ENCODE measurements at places on chromosomes 6 and 20. TPM values are rescaled to one million over a fixed set of nuclear protein-coding genes. Genes with fewer than 3 reads are reported as not detected.

Gene TP53TG5
- total RNA-seq = not detected

DNA sequence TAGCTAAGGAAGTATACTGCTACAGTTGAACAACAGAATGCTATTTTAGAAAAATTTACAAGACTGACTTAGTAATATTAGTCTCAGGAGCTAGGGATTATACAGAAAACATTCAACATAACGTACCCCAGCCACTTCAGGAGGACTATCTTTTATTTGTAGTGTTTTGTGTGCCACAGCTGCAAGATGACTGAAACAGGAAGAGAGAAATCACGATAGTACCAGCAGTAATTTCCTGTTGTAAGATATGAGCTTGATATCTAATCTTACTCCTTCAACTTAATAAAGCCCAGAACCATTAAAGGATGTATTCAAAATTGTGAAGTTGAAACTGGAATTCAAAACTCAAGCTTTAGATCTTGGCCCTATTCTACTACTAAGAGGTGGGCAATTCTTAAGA lies 42.1 kb downstream of the SLC35A1 start:
- DNase-seq = no peak

DNA sequence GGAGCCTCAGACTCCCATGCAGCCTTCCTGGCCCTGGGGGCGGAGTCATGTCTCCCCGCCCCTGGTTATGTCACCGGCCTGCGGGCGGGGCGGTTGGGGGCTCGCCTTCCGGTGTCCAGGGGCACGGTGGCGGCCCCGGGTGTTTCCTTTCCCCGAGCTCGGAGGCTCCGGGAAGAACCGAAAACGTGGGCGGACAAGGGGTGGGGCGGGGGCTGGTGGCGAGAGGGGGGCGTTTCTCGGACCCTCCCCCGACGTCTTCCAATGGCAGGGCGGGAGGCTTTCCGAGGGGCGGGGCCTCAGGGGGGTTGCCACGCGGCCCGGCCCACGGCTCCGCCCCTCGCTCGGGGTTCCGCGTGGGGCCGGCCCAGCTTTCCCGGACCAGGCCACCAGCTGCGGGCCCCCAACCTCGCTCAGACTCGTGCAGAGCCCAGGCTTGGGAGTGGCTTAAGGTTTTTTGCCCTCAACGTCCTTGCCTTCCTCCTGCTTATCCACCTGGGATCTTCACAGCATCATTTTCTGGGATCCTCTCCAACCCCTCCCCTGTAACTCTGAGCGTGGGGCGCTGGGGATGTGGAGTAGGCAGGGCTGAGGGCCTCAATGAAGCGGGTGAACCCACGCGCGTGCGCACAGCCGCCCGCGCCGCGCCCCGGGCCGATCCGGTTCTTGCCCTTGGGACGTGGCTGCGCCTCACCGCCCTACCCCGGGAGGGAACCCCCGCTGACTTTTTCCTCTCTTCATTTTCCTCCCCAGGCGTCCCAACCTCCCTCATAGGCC lies 2.1 kb upstream of the NRN1 start:
- peak; percentile 69 for DNase-seq

Gene ELOVL2
- total RNA-seq = 13.8 TPM

DNA sequence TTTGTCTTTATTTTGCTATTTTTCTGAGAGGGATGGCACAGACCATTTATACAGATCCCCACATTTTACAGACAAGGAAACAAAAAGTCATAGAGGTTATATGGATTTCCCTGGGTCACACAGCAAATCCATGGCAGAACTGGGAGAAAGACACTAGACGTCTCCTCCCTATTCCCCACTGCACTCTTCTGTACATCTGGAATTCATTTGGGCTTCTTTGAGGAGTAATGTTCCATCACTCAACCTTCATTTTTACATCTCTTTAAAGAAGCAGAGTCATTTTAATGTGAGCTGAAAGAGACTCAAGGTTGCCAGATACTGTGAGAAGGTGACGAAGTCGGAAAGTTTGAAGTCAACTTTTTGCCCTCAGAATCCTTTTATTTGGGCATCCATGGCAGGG lies 207.3 kb downstream of the OTOR start:
- no peak for DNase-seq

Gene OPRM1
- total RNA-seq = not detected

DNA sequence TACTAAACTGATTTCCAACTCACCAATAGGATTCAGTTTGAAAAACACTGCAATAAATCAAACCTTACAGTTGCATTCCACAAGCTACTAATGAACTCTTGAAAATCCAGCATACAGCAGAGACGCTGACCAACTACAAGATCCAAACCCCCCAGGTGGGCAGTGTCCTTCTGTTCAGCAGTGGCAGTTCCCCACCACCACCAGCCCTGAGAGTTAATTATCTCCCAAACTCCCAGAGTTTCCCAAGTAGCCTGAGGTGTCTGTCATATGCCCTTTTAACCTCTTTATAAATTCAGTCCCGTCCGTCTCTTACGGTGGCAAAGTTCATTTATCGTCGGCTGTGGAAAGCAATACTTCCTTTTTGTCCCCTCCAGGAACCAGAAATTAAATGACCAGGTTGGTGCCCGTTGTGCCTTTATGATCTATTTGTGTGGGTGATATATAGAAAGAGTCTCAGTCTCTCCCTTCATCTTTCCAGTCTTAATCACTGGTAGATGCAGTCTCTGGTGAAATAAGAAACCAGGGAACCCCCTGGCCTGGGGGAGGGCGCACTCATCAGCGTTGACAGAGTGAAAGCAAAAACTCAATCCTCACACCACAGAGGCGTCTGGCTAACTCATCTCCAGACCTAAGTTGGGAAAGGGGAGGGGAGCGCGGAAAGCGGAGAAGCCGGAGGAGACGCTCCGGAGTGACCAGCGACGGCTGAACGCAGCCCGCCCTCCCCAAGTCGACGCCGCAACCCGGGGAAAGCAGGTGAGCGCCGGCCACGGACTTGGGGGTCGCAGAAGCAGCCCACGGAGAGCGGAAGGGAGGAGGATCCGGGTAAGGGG lies 717 bp downstream of the MRPL14 start:
- DNase-seq = peak; percentile 28

DNA sequence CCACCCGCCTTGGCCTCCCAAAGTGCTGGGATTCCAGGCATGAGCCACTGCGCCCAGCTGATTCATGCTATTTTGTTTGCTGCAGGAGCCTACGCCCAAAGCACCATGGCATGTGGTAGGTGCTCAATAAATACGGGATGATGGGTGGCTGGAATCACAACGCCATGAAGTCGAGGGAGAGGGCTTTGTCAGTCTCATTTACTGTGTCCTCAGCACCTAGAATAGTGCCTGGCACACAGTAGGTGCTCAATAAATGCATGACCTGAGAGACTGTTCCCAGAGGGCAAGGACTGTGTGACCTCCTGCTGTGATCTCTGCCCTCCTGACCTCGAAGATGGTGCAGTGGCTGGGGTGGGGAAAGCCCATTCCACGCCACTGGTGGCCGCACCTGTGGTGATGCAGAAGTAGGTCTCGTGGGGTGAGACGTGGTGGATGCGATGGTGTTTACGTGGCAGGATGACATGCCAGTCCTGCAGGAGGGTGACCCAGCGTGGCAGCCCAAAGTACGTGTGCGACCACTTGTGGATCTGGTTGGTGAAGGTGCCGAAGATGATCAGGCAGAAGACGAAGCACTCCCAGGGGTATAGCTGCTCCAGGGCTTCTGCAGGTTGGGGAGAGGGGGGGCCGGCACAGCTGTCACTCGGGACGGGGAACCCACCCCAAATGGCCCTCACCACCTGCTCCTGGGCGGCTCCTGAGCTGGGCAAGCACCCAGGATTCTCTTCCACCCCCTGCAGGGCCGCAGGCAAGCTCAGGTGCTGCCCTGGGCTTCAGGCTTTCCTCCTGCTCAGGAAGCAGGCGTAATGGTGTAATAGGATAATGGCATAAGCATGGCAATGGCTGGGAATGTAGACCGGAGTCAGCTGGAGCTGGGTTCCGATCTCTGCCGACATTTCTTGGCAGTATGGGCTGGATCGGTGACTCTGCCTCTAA lies 14.9 kb upstream of the UBE2V1 start:
- DNase-seq = no peak

Gene PRDM1
- total RNA-seq = 1.7 TPM

DNA sequence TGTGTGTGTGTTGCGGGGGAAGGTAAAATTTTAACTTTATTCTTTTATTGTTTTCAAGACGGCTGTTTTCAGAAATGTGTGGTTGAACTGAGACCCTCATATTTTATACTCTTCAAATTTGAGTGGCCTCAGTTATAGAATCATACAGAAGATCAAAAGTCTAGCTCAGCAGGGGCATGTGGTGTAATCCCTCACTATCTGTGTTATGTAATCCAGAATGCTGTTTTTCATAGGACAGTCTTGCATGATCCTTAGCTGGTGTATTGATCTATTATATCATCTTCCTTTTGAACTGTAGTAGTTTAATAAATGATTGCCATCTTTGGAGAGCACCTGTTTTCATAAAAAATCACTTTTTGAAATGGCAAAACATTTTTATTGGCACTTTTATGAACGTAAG lies 1.4 kb downstream of the PLCB4 start:
- DNase-seq = no peak

Gene STMND1
- not detected for total RNA-seq

GRCh38 chr6:115894426-115894992 lies 166.2 kb downstream of the FRK start:
- DNase-seq = no peak

Gene GPSM3
- 8.0 TPM for total RNA-seq

Gene GRM4
- total RNA-seq = not detected

DNA sequence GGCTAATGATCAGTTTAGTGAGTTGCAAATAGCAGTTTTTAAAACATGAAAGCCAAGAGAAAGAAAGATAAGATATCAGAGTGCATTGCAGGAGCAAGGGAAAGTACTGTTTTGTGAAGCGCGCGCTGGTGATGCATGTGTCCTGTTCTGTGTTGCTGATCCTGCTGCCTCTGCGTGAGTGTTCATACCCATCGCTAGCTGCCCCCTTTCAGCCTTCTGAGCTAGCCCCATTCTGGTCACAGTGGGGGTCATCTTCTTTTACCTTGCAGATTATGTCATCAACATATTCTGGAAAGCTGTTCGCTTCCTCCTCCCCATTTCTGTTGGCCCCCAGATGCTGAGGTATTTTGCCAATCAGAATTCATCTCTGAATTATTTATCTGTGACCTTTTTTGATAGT lies 1.9 kb downstream of the MRAP2 start:
- no peak for DNase-seq
